ENCODE measurements at places on chromosomes 11 and 22. TPM values are rescaled to one million over a fixed set of nuclear protein-coding genes. Genes with fewer than 3 reads are reported as not detected.

GRCh38 chr11:117547195-117547850, 219.7 kb downstream of the CEP164 start:
- no peak overlapping the region for H3K27ac ChIP-seq
- no peak for DNase-seq
- H3K4me3 ChIP-seq: no peak overlapping the region
- peaks cover 2% of the 10 kb centered on the region for H3K27me3 ChIP-seq
- H3K4me1 ChIP-seq: no peaks in the 10 kb centered on the region

- no peaks in the 10 kb centered on the region for H3K27me3 ChIP-seq
- H3K27ac ChIP-seq: no peak overlapping the region
- no peak overlapping the region for H3K4me3 ChIP-seq
- H3K4me1 ChIP-seq: no peaks in the 10 kb centered on the region
- no peak for DNase-seq
- H3K36me3 ChIP-seq: no peaks in the 10 kb centered on the region
These were observed 27.9 kb upstream of the SLC36A4 start for GRCh38 chr11:93225662-93226061.

The NOX4 gene
- total RNA-seq: not detected

The STARD10 gene
- 8.3 TPM for total RNA-seq

The OR8B3 gene
- total RNA-seq: not detected

GRCh38 chr11:77267962-77268361, 33.5 kb downstream of the GDPD4 start:
- H3K27me3 ChIP-seq: peaks cover 15% of the 10 kb centered on the region
- H3K4me3 ChIP-seq: no peak overlapping the region
- DNase-seq: no peak
- H3K4me1 ChIP-seq: peaks cover 11% of the 10 kb centered on the region
- no peak overlapping the region for H3K27ac ChIP-seq
- no peaks in the 10 kb centered on the region for H3K36me3 ChIP-seq

- H3K4me1 ChIP-seq: peaks cover 53% of the 10 kb centered on the region
- H3K36me3 ChIP-seq: peaks cover 27% of the 10 kb centered on the region
- peak overlapping the region; percentile 88 for H3K27ac ChIP-seq
- peak; percentile 56 for DNase-seq
- no peaks in the 10 kb centered on the region for H3K27me3 ChIP-seq
These were observed 2.1 kb downstream of the DEAF1 start for GRCh38 chr11:692824-693414.

The KRTAP5-7 gene
- not detected for total RNA-seq

DNA sequence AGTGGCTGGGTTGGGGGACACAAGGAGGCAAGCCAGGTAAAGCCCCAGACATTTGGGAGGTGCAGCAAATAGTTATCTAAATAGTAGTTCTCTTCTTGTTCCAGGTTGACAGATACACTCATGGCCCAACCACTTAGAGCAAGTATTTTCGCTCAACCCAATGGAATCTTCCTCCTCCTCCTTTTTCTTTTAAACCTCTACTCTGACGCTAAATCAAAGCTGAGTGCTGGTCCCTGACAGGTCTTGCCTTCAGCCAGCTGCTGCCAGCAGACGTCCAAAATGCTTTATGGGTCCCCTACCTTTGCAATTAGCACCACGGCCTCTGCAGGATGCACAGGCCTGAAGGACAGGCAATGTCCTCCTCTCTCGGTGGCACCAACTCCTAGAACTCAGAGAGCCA, 558.5 kb downstream of the MIAT start:
- no peaks in the 10 kb centered on the region for H3K4me1 ChIP-seq
- no peaks in the 10 kb centered on the region for H3K36me3 ChIP-seq
- DNase-seq: no peak
- no peak overlapping the region for H3K27ac ChIP-seq

GRCh38 chr11:117535850-117536411, 208.3 kb downstream of the CEP164 start:
- H3K27ac ChIP-seq: no peak overlapping the region
- no peak overlapping the region for H3K4me3 ChIP-seq
- no peak for DNase-seq
- no peaks in the 10 kb centered on the region for H3K4me1 ChIP-seq

GRCh38 chr11:4607096-4607495, 935 bp downstream of the TRIM68 start:
- H3K4me3 ChIP-seq: peak overlapping the region; percentile 90
- H3K27me3 ChIP-seq: no peaks in the 10 kb centered on the region
- H3K27ac ChIP-seq: peak overlapping the region; percentile 90
- H3K36me3 ChIP-seq: peaks cover 5% of the 10 kb centered on the region

GRCh38 chr11:13889552-13890249, 72.8 kb upstream of the SPON1 start:
- H3K27ac ChIP-seq: no peak overlapping the region
- no peak overlapping the region for H3K4me3 ChIP-seq
- H3K27me3 ChIP-seq: no peaks in the 10 kb centered on the region
- H3K36me3 ChIP-seq: no peaks in the 10 kb centered on the region
- DNase-seq: no peak

The SORL1 gene
- total RNA-seq: 53.5 TPM

- H3K4me1 ChIP-seq: no peaks in the 10 kb centered on the region
- peaks cover 4% of the 10 kb centered on the region for H3K36me3 ChIP-seq
- no peak overlapping the region for H3K27ac ChIP-seq
- H3K4me3 ChIP-seq: no peak overlapping the region
- no peaks in the 10 kb centered on the region for H3K27me3 ChIP-seq
These were observed 50.4 kb downstream of the ST3GAL4 start for GRCh38 chr11:126405906-126406305.

DNA sequence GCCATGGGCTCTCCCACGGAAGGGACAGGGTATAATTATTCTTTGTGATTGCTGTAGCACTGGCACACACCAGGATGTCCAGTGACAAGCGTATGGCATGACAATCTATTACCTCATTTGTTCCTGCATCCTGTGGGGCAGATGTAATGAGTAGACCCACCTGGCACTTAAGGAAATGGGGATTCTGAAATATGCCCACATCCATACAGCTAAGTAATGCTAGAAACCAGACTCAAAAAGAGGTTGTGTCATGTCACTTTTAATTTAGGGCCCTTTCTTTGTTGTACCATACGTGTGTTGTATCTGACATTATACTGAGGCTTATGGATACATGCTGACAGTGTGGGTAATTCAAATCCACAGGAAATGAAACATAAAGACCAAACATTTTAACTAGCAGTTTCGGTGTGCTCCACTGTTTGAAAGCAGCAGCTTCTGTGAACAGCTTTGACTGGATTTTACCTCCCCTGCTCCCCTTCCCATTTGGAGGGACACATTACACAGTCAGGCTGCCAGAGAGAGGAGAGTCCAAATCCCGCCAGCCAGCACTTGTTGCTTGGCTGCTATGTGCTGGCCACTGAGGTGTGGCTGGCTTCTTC, 21.2 kb downstream of the GRAMD1B start:
- H3K4me1 ChIP-seq: peaks cover 75% of the 10 kb centered on the region
- no peaks in the 10 kb centered on the region for H3K27me3 ChIP-seq
- H3K27ac ChIP-seq: peak overlapping the region; percentile 84

Measured in activated CD4-positive, alpha-beta T cell treated with anti-CD3 and anti-CD28 coated beads for 36 hours (primary cell).